ENCODE measurements at places on chromosomes 1 and 21.

DNA sequence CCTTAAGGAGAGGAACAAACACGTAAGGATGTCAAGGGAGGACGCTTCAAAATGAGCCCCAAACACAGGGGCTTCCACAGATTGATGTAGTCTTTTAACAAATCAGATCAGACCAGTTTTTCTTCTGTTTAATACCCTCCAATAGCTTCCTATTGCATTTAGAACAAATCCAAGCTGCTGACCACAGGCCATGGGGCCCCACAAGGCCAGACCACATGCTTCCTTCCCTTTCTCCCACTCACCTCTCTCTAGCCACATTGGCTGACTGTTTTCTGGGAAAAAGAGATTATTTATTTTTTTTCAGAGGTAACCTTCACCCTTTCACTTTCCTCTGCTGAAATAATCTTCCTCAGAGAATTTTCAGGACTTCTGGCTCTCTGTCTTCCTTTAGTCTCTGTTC is 380.6 kb downstream of the SIPA1L2 start:
- DNase-seq = no peak

DNA sequence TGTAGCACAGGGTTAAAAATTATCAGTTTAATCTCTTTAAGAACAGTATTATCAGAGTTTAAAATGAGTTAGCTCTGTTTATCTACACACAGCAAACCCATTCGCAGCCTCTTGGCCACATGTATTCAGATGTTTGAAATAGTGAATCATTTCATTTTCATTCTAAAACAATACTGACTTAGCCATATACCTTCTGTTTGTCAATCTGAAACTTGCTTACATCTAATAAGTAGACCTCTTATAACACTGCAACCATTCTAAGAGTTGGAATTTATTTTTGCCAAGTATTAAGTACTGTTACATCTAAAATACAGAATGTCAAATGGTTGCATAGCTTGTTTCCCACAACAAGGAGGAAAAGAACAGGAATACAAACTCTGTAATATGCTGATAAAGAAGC is 25.4 kb downstream of the ANGEL2 start:
- no peak for DNase-seq

DNA sequence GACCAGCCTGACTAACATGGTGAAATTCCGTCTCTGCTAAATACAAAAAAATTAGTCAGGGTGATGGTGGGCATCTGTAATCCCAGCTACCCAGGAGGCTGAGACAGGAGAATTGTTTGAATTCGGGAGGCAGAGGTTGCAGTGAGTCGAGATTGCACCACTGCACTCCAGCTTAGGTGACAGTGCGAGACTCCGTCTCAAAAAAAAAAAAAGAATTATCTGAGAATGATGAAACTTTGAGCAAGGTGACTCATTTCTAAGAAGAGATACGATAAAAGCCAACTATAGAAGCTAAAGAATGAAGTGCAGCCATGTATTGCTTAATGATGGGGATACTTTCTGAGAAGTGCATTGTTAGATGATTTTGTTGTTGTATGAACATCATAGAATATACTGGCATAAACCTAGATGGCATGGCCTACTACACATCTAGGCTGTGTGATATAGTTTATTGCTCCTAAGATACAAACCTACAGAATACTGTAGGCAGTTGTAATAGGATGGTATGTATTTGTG is 64.7 kb downstream of the SNRPE start:
- DNase-seq = no peak

- DNase-seq = no peak
Observed at GRCh38 chr1:240833075-240833474, 221.1 kb upstream of the GREM2 start.

DNA sequence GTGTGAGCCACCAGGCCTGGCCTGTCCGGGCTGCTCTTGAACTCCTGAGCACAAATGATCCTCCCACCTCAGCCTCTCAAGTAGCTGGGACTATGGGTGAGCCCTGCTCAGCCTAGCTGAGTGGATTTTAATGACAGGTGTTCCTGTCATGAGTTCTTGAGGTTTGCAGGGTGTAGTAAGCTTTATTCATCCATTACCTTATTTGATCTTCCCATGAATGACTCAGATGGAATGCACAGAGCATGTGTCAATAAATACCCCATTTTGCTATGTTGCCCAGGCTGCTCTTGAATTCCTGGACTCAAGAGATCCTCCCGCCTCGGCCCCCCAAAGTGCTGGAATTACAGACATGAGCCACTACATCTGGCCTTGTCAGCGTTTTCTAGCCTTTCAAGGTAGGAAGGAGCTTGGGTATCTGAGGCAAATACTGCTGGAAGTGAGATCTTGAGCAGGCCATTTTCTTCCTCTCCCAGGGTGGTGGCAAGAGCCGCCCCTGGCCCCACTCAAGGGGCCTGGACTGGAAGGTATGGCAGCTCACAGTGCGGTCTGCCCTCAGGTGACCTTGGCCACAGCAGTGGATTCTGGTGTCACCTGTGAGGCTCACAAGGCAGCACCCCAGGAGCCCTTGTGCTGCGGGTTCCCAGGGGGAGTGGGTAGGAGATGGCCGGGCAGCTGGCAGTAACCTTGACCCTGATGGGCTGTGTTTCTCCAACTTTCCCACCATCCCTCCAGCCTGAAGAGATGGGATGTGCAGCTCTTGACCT is 20.0 kb downstream of the PIK3CD start:
- no peak for DNase-seq

- no peak for DNase-seq
Observed at GRCh38 chr1:76229279-76230005, 154.9 kb downstream of the ST6GALNAC3 start.

GRCh38 chr1:12010746-12011570 is 8.3 kb upstream of the MIIP start:
- no peak for DNase-seq

Data from tongue (tissue), 3 donors.